ENCODE measurements at places on chromosomes 6 and 20. TPM values are rescaled to one million over a fixed set of nuclear protein-coding genes. Genes with fewer than 3 reads are reported as not detected.

DNA sequence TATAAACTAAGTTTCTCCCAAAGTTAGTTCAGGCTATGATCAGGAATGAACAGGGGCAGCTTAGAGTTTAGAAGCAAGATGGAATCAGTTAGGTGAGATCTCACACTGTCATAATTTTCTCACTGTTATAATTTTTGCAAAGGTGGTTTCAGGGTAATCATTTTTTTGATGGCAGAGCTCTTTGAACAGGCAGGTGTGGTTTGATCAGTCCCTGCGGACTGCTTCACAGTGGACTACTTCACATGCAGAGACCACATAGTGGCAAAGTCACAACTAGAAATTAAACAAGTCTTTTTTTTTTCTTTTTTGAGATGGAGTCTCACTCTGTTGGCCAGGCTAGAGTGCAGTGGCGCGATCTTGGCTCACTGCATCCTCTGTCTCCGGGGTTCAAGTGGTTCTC lies 6.8 kb downstream of the MAS1 start:
- DNase-seq, result no peak

DNA sequence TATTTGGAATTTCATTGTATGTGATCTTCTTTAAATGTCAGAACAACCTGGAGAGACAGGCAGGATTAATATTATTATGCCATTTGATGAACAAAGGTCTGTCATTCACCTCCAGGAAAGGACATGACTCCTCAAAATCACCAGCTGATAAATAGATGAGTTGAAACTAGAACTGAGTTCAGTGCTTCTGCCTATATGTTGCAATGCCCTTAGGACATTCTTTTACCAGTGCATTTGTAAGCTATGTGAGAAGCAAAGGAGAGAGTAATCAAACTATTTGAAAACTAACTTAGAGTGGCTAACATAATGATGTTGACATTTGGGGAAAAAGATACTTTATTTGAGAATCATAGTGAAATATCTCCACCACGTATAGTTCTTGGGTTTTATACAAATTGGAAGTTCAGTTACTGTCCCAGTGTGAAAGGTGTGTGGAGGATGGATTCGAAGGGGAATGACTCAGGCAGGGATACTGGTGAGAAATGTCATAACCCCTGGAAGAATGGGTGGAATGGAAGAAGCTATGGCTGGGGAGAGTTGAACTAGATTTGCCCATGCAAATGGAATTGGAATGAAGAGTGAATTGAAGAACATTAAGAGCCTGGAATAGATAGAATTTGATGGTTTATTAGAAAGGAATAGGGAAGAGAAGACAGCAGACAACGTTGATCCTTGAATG lies 21.5 kb downstream of the PKIB start:
- no peak for DNase-seq

GRCh38 chr6:39430871-39431523 lies 108.5 kb upstream of the KCNK16 start:
- DNase-seq, result peak; percentile 9

- no peak for DNase-seq
Observed at GRCh38 chr6:122405417-122405816, 6.0 kb downstream of the HSF2 start.

DNA sequence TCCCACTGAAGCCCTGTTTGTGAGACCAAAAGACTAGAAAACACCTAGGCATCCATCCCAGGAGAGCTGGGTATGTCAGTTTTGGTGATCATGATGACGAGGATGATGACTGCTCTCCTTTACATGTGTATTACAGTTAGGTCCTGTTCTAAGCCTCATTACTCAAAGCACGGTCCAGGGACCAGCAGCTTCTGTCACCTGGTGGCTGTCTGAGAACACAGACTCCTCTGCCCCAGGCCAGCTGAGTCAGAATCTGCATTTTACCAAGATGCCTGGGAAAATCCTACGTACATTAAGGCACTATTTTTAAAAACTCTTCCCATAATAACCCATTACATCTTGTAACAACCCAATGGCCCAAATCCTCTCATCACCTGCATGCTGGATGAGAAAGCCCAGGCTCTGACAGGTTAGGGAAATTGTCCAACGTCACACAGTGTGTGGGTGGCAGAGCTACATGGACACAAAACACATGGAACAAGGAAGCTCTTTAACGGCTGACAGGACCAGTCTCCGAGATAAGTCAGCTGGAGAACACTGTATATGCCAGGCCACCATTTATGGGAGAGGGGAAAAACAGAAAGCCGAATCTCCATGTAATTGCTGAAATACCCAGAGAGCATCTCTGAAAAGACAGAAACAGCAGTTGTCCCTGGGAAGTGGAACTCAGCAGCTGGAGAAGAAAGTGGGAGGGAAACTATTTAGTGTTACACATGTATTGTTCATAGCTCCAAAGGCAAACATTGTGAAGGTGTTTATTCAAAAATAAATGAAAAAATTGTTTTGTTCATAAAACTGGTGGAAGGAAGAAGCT lies 65.4 kb downstream of the BMP7 start:
- DNase-seq, result no peak

DNA sequence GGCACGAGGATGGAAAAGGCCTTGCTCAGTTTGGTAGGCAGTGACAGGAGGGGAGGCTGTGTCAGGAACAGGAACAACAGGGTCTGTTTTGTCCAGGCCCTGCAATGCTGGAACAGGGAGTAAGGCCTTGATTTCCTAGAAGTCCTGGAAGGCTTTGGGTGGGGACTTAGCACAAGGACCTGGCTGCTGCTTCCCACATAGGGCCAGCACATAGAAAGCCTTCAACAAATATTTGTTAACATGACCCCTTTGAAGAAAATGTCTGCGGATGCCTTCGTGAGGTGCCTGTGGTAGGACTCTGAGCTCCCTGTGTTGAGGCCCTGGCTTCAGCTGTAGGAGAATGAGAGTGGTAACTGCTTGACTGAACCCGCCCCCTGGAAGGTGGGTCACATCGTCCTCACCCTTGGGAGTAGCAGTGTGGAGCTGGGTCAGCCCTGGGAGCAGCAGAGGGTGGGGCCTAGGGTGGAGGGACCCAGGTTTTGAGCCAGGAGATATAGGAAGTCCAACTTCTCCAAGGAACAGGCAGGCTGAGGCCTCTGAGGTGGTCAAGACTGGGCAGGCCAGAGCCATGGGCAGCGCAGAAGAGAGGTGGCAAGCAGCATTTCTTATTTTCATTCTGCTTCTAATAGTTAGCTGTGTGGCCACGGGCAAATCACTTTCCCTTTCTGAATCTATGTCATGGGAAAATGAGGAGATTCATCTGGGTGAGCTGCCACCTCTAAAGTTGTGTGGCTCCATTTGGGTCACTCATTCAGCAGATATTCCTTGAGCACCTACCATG lies 50.0 kb downstream of the CNBD2 start:
- DNase-seq, result peak; percentile 79

GRCh38 chr6:37061157-37061804 lies 55.8 kb downstream of the FGD2 start:
- no peak for DNase-seq

GRCh38 chr6:136753624-136754023 lies 38.7 kb downstream of the MAP3K5 start:
- no peak for DNase-seq

GRCh38 chr20:52181766-52182165 lies 9.8 kb downstream of the ZFP64 start:
- no peak for DNase-seq

- DNase-seq, result no peak
Observed at GRCh38 chr20:24406750-24407149, 62.7 kb upstream of the SYNDIG1 start.

DNA sequence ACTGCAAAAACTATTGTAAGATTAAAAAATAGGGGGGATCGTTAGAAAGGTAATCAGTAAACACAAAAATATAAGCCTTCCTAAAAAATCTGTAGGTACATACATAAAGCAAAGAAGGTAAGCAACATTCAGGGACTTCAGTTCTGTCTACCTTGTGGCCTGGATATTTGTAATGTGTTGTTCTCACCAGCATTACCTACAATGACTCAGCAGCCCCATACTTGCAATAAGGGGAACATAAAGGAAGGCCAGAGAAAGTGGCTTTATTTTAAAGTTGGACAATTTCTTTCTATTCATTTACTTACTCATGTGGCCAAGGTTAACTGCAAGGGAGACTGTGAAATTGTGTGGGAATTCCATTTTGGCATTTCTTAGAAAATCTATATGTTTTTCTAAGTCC lies 277.2 kb upstream of the PREP start:
- no peak for DNase-seq

DNA sequence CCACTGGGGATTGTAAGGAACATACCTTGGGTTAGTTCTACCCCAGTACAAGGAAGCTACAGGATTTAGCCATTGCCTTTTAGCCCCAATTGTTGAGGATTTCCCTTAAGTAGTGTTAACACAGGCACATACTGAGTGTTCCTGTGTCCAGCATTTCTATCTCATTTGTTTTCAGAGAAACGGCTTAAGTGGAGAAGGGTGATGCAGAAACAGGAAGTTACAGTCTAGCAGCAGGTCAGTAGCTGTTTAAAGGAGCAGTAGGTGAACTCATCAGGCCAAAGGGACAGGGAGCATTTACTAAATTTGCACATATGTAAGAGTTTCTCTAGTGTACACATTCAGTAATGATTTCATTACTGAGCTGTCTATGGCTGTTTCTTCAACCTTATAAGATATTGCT lies 644.2 kb upstream of the GJE1 start:
- no peak for DNase-seq

DNA sequence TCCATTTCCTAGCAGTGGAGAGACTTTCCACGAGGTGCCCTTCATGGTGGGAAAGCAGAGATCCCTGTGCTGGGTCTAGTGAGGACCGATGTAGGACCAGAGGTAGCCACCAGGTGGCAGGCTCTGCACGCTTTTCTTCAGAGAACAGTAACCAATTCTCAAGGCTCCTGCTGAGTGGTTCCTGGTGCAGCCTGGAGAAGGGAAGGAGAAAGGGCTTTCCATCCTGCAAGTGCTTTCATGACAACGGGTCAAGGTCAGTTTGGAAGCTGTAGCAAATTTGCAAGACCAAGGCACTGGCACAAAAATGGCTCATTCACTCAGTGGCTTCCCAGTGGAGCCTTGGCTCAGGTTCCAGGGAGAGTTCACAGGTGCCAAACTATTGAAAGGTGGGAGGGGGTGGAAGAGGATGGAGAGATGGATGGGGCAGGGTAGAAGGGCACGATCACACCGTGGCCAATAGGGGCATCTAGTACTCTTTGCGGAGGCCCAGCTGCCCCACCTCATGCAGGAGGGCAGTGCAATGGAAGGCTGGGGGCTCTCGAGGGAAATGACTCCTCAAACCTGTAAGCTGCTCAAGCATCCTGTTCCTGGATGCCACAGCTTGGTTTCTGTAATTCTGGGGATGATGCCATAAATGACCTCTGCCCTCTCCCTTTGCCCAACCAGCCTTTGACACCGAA lies 25.5 kb upstream of the KCNK16 start:
- DNase-seq, result peak; percentile 56

- DNase-seq, result no peak
Observed at GRCh38 chr20:53795170-53795569, 201.5 kb upstream of the ZNF217 start.

DNA sequence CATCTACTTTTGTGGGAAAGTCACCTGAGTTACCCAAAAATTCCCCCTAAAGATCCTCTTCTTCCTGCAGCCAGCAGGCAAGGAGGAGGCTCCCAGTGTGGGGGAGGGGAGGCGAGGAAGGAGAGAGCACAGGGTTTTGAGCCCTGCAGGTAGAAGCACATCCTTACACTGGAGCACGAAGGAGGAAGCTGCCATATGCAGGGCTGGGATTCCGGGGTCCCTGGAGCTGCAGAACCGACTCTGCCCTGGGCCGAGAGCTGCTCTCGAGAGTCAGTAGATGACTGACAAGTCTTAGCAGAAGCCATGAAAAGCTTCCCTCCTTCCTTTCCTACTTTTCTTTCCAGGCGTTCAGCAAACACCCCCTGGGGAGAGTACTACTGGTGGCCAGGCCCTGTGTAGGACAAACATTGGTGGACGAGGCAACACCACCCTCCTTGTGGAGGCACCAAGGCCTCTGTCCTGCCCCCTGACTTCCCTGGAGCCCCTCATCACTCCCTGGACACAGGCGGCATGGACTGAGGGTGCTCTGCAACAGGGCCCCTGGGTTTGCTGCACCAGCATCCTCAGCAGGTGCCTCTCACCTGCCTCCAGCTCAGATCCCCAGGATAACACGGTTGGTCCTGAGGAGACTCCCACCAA lies 211.7 kb upstream of the CST7 start:
- DNase-seq, result no peak

DNA sequence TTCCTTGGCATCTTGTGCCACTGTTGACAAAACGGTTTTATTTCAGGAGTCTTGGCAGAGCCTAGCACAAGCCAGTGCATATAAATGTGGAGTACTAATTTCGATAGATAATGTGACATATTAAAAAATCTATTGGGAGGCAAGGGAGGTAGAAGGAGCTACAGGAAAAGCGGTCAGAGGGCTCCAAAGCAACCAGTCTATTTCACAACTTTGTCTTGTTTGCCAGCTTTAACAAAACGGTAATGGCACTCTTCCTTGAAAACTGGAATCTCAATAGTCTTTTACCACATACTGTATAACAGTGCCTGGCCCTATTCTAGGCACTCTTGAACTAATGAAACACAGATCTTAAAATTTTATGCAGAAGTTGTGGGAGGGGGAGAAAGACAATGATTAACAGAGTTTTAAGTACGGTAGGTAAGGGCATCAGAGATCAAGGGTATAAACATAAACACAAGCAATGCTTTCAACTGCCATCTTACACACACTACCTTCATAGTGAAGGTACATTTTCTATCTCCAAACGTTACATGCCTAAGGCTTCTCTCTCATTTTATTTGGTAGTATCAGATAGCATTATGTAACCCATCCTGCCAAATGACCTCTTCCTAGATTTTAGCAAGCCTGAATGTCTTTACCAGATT lies 33.5 kb upstream of the SYNCRIP start:
- DNase-seq, result no peak

GRCh38 chr20:17541596-17541995 lies 10.4 kb upstream of the BFSP1 start:
- DNase-seq, result no peak

- DNase-seq, result no peak
Observed at GRCh38 chr6:104607501-104607900, 252.2 kb downstream of the HACE1 start.

PI3 gene
- total RNA-seq, result 3.7 TPM

WFDC5 gene
- not detected for total RNA-seq

CPXM1 gene
- not detected for total RNA-seq

GOPC gene
- 29.6 TPM for total RNA-seq

BHLHE23 gene
- 0.49 TPM for total RNA-seq

GNMT gene
- total RNA-seq, result not detected

Data from Caco-2 (cell line).